ENCODE measurements at places on chromosomes 5 and 9.

DNA sequence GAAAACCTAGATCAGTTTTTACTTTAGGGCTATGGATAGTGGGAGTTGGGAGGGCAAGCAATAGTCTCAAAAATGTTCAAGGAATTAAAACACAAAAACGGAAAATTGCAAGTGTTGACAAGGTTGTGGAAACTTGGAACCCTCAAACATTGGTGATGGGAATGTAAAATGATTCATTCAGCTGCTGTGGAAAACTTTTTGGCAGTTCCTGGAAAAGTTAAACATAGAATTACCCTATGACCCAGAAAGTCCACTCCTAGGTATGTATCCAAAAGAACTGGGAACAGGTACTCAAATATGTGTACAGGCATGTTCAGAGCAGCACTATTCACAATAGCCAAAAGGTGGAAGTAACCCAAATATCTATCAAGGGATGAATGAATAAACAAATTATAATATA is 1.2 kb upstream of the MSANTD3 start:
- DNase-seq, result no peak

DNA sequence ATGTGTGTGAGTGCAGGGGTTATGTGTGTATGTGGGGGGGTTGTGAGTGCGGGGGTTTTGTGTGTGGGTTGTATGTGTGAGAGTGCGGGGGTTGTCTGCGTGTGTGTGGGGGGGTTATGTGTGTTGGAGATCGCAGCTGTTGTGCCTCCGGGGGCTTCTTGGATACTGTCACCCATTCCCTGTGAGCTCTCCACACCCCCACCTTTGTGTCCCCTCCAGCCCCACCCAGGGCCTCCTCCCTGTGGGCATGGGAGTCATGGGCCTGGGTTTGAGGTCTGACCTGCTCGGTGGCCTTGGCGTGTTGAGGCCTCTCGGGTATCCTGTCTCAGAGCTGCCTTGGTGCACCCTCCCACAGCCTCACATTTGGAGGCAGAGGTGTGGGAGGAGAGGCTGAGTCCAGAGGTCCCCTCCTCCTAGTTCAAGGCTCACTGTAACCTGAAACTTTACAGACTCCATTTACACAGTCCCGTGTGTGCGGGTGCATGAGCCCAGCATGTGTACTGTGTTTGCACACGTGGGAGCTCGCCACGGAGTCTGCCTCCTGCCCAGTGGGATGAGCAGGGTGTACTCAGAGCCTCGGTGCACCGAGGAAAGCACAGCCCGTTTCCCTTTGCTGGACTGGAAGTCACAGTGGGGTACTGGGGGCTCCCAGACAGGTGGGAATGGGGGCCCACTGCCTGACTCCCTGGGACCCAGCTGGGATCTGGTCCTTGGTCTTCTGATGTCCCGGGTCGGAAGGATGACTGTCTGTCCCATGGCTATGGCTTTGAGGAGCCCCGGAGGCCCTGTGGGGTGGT is 43.4 kb downstream of the RXRA start:
- no peak for DNase-seq

- no peak for DNase-seq
Measured at GRCh38 chr5:38858839-38859238, 13.0 kb downstream of the OSMR start.

DNA sequence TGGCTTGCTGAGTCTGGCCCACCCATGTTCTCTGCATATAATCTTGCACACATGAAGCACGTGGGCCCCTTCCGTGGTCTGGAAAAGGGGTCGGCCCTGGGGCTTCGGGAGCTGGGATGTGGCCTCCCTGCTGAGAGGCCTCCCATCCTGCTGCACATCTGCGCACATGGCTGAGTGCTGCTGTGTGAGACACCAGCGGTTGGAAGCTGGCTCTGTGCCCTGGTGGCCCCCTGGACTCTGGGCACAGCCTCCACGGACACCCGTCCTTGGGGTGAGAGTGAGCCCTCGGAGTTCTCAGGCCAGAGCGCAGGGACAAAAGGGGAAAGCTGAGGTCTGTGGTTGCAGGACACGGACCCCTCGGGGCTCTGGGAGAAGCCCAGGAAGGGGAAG is 115.8 kb downstream of the RXRA start:
- peak; percentile 31 for DNase-seq

DNA sequence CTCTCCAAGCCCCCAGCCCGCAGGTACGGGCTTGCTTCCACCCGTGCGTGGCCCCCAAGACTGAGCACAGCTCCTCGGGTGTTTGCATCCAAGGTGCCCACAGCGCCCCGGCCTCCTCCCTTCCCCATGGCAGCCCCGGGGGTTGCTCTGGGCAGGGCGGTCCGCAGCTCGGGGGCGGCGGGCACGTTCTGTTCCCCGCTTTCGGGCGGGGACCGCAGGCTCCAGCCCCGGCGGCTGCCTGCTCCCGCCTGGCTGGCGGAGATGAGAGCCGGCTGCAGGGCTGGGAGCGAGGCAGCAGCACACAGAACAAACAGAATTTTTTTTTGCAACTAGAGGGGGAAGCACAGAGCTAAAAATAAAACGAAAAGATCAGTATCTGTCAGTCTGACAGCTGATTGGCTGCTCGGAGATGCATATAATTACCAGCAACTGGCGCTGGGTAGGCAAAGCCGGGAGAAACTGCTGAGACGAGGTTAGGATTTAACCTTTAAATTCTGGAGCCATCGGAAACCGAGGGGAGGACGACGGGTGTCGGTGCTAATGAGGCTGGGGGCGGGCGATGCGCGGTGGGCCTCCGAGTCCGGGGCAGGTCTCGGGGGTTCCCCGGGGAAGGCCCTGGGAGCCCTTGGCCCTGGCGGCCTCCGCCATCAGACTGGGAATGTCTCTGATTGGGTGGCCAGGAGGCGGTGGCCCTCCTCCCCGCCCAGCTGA is 142.7 kb upstream of the IER5L start:
- peak; percentile 76 for DNase-seq

DNA sequence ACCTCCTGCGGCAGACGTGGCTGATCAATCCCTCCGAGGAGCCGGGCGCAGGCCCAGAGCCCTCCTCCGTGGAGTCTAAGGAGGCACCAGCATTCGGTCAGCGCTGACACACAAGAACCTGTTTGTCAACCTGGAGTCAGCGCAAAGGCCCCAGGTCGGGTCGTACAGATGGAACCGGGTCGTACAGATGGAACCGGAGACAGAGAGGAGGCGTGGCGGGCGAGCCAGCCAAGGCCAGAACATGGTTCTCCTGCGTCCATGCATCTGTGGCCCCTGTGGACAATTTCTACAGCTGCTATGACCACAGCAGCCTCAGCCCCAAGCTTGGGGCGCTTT is 125.1 kb upstream of the SARDH start:
- no peak for DNase-seq

DNA sequence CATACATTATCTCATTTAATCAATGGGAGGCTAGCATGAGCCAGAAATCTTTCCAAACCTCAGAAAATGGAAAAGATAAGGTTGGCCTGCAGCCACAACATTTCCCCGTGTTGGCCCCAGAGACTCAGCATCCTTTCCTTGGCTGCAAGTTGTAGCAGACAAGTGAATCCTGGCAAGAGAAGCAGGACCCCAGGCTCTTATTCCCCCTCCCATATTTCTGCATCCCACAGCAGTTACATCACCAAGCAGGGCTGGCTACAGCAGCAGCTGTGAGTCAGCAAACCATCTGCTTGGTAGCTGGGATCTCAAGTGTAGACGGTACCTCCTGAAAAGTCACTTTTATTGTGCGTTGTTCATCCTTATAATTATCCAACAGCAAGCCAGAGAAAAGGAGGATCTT is 212.4 kb downstream of the GNA14 start:
- peak; percentile 60 for DNase-seq

DNA sequence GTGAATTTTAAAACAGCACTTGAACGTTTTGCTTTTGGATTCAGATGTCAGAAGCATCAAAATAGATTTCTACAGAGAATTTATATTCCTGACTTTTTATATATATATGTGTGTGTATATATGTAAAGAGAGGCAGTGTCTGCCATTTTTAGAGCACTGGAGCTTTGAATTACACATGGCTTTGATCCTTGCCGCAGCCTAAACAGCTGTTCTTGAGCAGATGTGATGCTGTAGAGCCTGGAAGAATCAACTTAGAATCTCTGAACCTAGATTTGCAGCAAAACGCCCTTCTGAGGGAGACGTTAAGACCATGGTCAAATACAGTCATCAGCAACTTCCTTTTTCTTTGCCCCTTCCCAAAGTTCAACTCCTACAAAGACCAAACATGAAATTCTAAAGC is 21.7 kb upstream of the C5orf47 start:
- DNase-seq, result no peak

- no peak for DNase-seq
Measured at GRCh38 chr9:3807601-3808000, 281.8 kb upstream of the RFX3 start.

DNA sequence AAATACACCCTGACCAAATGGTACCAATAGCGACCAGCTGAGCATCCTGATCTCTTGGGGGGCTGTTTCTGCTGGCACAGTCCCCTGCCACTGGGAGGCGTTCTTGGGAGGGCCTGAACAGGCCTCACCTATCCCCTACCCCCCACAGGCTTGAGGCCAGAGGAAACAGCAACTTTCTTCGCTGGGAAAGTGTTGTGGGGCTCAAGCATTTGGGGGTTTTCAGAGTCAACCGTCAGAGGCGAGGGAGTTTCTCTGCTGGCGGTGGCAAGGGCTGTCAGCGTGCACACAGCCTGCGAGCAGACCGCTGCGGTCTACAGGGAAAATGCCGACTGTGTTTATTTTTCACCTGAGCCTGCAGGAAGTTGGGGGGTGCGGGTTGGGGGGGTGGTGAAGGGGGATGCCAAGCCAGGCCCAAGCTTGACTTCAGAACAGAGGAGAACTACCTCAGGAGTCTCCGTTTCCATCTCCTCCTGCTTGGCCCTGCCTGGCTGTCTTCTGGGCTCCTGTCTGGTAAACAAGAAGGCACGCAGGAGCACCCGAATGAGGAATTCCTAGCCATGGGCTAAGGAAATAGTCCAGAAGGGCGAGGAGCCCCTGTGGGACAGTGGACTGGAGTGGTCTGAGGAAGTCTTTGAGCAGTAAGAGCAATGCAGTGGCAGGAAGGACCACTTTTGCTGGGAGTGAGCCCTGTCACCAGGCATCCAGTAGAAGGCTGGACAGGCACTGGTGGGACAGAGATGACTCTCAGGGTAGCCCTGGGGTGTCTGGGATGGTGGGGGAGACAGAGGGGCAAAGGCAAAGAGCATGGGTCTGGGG is 18.1 kb downstream of the TCF7 start:
- no peak for DNase-seq

GRCh38 chr9:72486594-72486955 is 34.8 kb upstream of the TMC1 start:
- DNase-seq, result no peak

DNA sequence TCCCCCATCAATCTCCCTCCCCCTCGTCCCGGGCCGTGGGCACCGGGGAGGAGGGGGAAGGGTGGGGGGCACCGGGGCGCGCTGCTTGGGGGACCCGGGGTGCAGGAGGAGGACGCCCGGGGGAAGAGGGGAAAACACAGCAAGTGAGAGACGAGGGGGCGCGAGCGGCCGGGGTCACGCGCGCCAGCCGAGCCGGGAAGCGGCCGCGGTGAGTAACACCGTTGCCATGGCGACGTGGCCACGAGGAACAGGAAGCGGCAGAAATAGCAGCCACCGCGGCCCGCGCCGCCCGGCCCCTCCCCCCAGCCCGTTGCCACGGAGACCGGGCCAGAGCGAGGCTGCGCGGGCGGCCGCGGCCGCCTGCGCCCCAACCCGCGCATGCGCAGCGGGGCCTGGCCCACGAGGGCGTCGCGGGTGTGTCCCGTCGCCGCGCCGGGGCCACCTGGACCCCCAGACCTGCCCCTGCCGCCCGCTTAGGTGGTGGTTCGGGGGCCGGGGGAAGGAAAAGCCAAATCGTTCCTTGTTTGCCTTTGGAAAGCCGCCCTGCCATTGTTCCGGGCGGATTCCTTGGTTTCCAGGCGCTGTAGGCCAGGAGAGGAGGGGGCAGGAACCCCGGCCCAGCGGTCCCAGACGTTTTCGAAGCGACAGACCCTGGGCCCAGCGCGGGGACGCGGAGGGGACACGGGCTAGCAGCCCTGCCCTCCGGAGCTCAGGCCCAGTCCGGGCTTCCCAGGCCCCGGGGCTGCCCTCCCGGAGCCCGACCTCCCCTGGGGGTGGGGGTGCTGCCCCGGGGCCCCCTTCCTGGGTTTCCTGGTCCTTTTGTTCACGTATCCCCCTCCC is 207.1 kb downstream of the C9orf50 start:
- peak; percentile 96 for DNase-seq

- no peak for DNase-seq
Measured at GRCh38 chr5:24112420-24112819, 532.4 kb downstream of the CDH10 start.

DNA sequence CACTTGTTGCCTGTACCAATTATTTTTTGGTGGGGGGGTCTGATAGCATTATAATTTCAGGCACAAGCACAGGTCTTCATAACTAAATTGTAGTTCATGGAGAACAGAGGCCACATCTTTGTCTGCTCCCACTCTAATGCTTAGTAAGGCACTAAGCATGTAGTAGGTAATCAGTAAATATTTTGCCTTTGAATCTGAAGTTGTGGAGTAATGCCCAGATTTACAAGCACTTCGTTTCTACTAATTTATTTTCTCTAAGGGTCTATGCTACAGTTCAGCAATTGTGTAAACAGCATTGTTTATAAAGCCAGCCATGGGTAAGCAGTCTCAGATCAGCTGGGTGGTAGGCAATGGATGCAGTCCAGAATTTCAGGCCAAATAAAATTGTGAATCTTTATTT is 78.6 kb downstream of the GRIA1 start:
- DNase-seq, result no peak

GRCh38 chr9:90419221-90419851 is 223.3 kb downstream of the DIRAS2 start:
- DNase-seq, result no peak

DNA sequence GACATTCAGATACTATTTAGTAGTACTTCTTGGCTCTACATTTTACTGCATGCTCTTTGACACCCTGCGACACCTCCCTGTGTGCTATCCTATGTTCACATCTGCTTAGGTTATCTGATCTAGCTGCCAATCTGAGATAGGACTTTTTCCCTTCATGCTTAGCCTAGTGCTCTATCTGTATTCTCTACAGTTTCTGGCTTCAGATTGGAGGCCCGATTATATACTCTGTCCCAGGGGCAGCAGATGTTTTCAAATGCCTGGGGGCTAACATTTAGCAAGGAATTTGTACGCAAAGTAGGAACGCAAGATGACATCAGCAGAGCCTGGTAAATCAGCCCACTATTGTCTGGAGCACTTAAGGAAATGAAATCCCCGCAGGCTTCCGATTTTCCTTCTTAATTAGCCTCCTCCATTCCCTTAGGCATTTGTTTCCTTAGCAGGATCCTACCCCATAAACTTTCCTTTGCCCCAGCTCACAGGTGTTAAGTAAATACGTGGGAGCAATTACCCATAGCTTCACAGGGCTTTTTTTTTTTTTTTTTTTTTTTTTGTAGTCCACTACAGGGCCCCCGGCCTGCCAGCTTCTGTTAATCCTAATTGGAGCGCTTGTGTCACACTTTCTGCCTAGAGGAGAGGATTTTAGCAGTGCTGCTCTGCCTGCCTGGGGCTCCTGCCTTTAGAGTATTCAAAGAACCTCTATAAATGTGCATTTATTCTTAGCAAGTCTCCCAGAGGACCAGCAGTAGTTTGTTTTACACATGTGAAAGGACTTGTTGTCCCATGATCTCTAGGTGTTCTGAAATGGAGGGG is 61.1 kb upstream of the LPAR1 start:
- no peak for DNase-seq

Data from astrocyte of the spinal cord (primary cell).